ENCODE measurements at places on chromosomes 3 and 15.
A peak's percentile ranks its signal among the peaks of the same experiment; 100 is the strongest.

DNA sequence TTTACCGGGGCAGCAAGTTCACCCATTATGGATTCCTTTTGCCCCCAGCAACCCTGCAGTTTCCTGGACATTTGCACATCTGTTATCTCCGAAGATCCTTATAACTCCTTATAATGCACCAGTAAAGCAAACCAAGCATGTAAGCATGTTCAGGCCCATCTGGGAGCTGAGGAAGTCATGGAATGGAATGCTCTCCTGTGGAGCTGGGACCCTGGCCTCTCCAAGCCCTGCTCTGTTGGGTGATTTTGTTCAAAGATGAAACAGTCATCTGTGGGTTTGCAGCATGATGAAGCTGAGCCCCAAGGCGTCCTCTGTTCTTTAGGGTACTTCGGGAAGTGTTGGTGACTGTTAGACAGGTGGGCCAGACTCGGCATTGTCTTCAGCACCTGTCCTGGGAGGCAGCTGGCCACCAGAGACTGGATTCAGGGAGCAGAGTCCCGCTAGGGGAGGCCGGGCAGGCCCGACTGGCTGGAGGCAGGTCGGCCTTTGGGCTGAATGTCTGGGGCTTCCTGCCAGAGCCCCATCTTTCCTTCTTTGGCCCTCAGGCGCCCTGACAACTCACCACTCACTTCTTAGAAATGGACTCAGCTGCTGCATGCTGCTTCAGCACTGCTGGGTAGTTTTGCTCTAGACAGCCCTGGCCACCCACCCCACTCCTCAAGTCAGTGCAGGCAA, 3.9 kb downstream of the DNAH1 start:
- DNase-seq = no peak

GRCh38 chr3:129596194-129597086, 10.0 kb downstream of the PLXND1 start:
- DNase-seq = no peak

DNA sequence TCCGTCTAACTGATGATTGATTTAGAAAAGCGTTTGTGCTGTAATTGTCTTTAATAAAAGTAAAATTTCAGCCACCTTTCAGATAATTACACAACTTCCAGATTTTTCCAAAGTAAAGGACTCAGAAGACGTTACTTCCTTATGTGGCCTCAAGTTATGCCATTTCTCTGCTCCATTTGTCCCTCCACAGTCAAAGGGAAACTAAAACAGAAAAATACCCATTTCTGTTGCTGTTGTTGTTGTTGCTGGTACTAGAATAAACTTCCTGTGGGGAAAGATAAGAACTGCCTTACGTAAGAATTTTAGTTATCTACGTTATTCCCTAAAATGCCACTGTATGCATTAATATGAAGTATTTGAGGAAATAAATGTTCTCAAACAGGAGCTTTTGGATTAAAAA, 153.9 kb downstream of the P3H2 start:
- no peak for DNase-seq

DNA sequence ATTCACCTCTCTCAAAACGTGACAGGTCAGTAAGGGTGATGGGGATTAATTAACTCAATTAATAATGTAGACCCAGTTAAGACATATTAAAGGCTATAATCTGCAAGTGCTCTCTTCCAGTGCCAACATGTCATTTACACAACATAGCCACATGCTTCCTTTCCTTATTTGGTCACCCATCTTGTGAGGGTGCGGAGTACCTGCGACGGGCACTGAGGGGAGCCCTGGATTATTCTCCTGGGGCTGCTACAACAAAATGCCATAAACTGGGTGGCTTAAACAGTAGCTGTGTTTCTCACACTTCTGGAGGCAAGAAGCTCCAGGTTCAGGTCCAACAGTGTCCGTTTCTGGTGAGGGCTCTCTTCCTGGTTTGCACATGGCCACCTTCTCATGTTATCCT, 157.4 kb upstream of the LRTM1 start:
- DNase-seq = no peak

DNA sequence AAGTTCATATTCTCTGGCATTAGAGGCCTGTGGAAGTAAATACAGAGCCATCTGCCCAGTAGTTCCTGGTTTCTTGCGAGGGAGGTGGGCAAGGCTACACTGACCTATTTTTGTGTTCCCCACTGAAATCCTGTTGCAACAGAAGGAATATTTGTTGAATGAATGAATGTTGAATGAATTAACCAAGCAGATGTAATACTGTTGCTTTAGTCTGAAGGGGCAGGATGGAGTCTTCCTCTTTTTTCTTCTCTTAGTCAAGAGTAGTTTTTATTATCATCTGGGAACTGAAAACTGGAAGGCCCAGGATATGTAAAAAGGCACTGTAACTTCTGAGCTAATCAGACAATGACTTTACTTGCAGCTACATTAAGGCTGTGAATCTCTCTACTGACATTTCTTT, 17.1 kb downstream of the BLOC1S6 start:
- no peak for DNase-seq

- DNase-seq = no peak
These were observed 4.9 kb downstream of the BTD start for GRCh38 chr3:15606434-15606891.

GRCh38 chr3:194757647-194758061, 72.0 kb downstream of the FAM43A start:
- no peak for DNase-seq

DNA sequence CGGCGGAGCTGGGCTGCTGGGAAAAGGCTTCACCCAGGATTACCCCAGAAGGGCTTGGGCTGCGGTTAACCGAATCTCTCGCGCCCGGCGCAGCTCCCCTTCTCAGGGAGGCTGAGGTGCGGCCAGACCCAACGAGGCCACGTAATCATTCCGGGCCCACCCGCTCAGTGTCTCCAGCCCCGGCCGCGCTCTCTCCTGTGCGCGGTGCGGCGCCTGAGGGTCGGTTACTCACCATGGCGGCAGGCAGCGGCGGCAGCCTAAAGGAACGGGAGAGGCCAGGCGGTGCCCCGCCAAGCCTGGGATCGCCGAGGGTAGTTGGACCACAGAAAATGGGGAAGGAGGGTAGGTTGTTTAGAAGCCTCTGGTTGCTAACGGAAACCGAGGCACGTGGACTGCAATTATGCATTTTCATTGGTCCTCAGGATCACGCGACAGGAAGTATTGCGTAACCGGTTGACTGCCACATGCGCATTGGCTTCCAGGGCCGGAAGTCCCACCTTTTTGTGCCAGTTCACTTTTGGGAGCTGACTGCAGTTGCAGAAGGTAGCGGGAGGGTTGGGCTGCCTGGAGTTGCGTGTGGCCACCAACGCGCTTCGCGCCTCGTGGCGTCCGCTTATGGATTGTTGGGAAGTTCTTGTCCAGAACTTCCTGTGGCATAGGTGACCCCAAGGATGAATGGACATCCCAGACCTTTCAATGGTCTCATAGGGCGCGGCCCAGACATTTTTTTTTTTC, at the start of gene LZTFL1:
Gene LZTFL1, minus strand, starts transcription at position 363 of the 735 bp plus-strand sequence. Its CDS starts 128 bp downstream, at position 235.
- peak; percentile 76 for DNase-seq

GRCh38 chr3:32460031-32460749, 42.5 kb downstream of the CMTM6 start:
- no peak for DNase-seq

Measured in stimulated activated CD8-positive, alpha-beta memory T cell treated with anti-CD3 and anti-CD28 coated beads, Interleukin-12 subunit alpha, Interleukin-12 subunit beta, amount 100 ng/mL, for 4 hours (primary cell).